Subcutaneous preadipocyte (primary cell): ENCODE measurements at places on chromosomes 3 and 15. TPM values are rescaled to one million over a fixed set of nuclear protein-coding genes. Genes with fewer than 3 reads are reported as not detected.

Gene BFSP2
- not detected in 2 replicates for total RNA-seq

Gene PTH1R
- 0.39 and 1.1 TPM in 2 replicates for total RNA-seq

Gene RARRES1
- 0.59 and 3.3 TPM in 2 replicates for total RNA-seq

Gene KY
- total RNA-seq: 0.73 and 1.2 TPM in 2 replicates

Gene SHC4
- total RNA-seq: 0.39 and 0.73 TPM in 2 replicates

Gene CFAP92
- total RNA-seq: under 0.01 and 0.37 TPM in 2 replicates

Gene PLAAT1
- 0.37 TPM in 1 of 2 replicates, not detected in the other for total RNA-seq

Gene NR2E3
- 0.20 and 0.37 TPM in 2 replicates for total RNA-seq

Gene CILP
- total RNA-seq: 0.20 and 1.5 TPM in 2 replicates

Gene CFAP20DC
- total RNA-seq: 4.0 and 6.5 TPM in 2 replicates

Gene DLG1
- 29.4 and 41.6 TPM in 2 replicates for total RNA-seq

Gene TASOR
- total RNA-seq: 43.0 and 60.4 TPM in 2 replicates

Gene TMC3
- total RNA-seq: not detected in 2 replicates

Gene DUOX1
- under 0.01 TPM in 1 of 2 replicates, not detected in the other for total RNA-seq

Gene HIGD2B
- total RNA-seq: not detected in 2 replicates

Gene DUOXA2
- not detected in 2 replicates for total RNA-seq

Gene TMEM207
- not detected in 2 replicates for total RNA-seq

Gene DNAJA4
- total RNA-seq: 1.1 and 2.0 TPM in 2 replicates

Gene SERINC4
- 0.20 TPM in 1 of 2 replicates, not detected in the other for total RNA-seq

Gene ZKSCAN7
- total RNA-seq: 3.7 and 5.5 TPM in 2 replicates
